ENCODE measurements at places on chromosomes 6 and 20.

DNA sequence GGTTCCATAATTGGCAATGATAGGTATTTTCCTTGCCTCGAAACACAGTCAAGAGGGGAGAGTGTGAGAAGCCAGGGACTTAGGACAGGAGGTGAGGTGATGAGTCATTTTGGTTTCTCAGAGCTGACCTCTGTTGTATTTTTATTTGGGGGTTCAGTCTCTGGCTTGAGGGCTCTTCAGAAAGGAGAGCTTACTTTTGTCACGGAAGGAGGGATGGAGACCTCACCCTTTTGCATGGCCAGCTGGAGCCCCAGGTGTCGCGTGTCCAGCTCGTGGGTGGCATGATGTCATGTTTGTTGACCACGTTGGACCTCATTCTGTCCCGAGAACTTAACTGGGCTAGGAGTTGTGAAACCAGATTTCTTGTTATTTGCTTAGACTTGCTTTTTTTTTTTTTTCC is 293.9 kb downstream of the QKI start:
- no peak for DNase-seq

GRCh38 chr6:147447835-147448611 is 60.5 kb upstream of the SAMD5 start:
- no peak for DNase-seq

DNA sequence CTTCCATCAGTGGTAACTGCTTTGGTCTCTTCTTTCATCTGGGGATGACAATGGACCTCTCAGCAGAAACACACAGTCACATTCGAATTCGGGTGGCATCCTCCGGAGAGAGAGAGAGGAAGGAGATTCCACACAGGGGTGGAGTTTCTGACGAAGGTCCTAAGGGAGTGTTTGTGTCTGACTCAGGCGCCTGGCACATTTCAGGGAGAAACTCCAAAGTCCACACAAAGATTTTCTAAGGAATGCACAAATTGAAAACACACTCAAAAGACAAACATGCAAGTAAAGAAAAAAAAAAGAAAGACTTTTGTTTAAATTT is 6.1 kb downstream of the EDN1 start:
- no peak for DNase-seq

DNA sequence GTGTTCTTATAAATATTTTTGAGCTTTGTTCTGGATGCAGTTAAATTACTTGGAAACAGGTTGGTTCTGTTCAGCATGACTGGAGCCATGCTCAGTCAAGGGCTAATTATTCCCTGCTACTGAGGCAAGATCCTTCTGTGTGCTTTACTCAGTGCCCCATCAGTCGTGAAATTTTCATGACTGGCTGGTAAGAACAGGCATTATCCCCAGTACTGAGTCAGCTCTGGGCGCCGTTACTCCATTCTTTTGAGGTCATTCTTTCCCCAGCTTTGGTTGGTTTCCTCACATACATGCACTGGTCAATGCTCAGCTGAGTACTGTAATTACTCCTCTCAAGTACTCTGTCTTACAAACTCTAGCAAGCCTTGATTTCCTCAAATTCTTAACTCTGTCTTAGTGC is 71.3 kb downstream of the CDKAL1 start:
- no peak for DNase-seq

DNA sequence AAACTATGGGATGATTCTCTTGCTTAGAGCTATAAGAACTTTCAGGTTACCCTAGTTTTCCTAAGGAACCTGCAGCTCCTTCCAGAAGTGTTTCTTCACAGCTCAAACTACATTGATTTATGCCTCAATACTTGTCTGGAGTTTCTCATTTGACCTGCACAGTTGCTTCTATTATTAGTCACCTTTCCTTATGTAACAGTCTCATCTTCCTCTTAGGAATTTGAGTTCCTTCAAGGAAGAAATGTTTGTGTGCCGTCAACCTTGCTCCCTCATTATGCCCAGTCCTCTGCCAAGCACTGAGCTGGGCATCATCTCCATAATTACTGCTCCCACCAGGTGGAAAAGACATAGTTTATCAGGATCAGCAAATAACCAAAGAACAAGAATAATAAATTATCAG is 466.4 kb downstream of the PKHD1 start:
- DNase-seq: no peak

GRCh38 chr20:64101731-64102621 is 5.4 kb downstream of the NPBWR2 start:
- no peak for DNase-seq

DNA sequence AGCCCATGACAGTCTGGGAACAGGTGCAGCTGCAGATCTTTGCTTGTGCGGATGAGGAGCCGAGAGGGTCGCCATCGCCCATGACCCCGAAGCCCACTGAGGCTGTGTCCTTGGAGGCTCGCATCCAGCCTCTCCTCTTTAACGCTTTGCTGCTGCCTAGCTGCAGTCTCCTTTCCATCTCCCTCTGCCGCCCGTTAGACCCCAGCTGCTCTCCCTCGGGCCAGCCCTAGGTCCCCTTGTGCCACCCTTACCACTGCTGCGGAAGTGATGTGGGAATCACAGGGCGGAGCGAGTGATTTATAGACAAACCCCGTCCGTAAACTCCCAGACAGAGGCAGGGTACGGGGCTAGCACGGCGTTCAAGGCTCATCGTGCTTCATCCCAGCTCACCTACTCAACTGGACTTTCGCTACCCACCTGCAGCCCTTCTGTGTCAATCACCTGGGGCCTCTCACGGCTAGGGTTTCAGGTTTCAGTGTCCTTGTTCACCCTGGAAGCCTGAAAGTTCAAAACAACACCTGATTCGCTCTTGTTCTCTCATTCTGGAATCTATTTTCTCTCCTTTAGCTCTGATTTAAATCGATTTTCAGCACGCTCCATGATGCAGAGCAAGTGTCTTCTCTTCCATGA is 76.1 kb downstream of the PAX1 start:
- DNase-seq: no peak

- no peak for DNase-seq
Observed at GRCh38 chr20:57211406-57211805, 55.0 kb downstream of the BMP7 start.

- DNase-seq: no peak
Observed at GRCh38 chr6:6694825-6695624, 106.5 kb downstream of the LY86 start.

- DNase-seq: no peak
Observed at GRCh38 chr6:12391472-12391871, 101.3 kb downstream of the EDN1 start.

DNA sequence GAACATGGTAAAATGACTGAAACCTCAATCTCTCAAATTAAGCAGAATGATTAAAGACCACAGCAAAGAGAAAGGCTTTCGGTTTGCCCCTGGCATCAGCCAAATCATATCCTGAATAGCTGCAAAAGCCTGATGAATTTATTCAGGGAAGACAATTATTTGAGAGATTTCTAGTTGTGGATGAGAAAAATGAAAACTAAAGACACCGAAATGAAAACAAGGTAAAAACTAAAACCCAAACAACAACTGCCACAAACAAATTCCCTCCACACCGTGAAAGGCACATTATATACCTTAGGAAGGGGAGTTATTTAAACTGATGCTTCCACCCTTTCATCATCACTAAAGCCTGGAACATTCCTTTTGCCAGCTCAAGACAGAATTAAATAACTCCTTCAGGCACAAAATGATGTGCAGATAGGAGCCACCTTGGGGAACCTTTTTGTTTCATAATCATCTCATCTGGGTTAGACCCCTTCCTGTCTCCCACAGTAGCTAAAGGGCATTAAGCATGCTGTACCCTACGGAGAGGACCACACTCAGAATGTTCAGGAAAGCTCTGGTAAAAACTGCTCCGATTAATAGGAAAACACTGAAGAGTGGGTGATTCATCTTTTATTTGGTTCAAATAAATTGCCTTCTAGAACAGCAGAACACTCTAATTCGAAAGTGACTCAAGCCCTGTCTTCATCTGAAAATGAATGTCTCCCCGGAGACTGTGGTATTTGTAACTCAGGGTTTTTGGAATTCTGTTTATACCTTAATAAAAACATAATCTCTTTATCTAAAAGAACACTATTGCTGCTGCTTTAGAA is 9.1 kb upstream of the ANKRD60 start:
- DNase-seq: no peak

DNA sequence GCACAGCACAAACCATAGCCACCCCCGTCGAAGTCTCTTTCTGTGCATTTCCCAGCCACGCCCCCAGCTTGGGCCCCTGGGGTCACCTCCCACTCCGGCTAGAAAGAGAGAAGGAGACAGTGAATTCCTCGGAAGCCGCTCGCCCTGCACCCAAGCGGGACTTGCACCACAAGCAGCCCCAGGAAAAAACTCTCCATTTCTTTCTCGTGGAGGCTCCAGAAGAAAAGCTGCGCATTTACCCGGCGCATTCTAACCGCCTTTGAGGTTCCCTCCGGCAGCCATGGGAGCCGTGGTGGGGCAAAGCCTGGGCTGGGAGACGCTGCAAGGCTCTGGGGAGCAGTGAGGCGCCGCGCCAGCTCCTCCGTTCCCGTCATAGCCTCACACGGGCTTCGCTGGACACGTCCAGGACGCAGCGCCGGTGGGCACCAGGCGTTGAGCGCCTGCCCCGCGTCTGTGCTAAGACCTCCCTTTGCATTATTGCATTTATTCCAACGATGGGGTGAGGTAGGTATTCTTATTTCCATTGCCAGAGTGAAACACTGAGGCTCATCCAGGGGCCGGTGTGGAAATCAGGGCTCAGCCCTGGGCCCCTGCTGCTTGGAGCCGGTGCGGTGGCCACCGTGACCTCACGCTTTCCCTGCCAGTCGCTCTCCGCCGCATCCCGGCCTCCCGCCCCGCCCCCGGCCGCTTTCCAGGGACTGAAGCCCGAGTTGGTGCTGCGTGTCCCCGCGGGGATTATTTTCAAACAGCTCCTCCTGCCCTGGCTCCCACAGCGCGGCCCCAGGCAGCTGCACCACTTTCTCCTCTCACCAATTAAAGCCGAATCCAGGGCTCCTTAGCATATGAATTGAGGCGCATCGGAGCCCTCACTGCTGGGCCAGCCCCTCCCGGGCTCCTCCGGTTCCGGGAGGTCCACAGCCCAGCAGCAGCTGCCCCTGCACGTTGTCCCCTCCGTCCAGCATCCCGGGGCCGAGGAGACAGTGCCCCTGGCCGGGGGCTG is 148.3 kb upstream of the AFDN start:
- no peak for DNase-seq

- DNase-seq: no peak
Observed at GRCh38 chr6:12345694-12346058, 55.5 kb downstream of the EDN1 start.

- no peak for DNase-seq
Observed at GRCh38 chr6:707576-708236, 14.8 kb upstream of the EXOC2 start.

- no peak for DNase-seq
Observed at GRCh38 chr6:106716966-106717365, 87.6 kb downstream of the QRSL1 start.

DNA sequence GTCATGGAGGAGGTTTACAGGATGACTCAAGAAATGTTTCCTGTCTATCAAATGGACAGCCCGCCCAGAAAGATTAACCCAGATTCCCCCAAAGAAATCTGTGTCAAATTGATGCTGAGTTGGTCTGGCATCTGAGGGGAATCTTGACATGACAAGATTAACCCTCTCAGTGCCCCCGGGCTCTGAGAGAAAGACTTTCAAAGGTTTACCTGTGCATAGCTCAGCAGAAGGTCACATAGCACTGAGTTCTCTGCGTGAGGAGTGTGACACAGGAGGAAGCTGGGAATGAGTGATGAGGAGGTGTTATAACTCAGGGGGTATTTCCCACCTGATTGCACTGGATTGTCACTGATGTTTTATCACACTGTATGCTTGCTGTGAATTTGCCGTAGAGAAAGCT is 601.2 kb downstream of the DHX35 start:
- no peak for DNase-seq

- no peak for DNase-seq
Observed at GRCh38 chr6:127963495-127963894, 62.6 kb upstream of the THEMIS start.

Measured in cortex of kidney (tissue), 1 donor.